T-helper 22 cell (primary cell): ENCODE measurements at places on chromosomes 11 and 22.

DNA sequence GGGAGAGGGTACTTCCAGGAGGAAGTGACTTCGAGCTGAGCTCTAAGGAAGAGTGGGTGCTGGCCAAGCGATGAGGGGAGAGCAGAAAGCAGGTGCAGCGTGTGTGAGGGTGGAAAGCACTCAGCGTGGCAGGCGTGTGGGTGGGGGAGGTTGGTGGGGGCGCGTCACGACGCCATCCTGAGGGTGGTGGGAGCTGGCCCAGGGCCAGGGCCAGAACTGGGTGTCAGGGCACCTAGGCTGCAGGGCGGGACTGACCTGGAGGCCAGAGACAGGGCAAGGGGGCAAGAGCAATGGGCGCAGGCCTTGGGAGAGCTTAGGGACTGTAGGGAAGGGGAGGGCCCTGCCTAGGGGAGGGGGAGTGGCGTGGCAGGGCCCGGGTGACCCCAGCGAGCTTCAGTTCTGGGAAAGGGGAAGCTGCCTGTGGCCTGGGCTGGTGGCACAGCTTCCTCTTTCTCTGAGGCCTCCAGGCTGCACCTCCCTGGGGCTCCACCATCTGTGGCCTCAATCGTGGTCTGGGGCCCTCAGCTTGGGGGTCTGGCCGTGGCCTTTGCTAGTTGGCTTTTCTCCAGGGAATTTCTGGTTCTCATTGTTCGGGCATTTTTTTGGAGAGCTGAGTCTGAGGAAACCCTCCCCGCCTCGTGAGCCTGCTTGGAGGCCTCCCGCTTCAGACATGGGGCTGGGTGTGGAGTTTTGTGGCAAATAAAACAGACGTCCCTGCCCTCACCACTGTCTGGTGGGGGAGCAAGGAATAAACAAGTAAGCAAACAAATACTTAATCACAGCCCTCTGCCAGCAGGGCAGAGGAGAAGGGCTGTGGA is 8.9 kb downstream of the RELT start:
- no peak for DNase-seq

- DNase-seq, result no peak
Measured at GRCh38 chr22:49983148-49984042, 22.8 kb downstream of the PIM3 start.

DNA sequence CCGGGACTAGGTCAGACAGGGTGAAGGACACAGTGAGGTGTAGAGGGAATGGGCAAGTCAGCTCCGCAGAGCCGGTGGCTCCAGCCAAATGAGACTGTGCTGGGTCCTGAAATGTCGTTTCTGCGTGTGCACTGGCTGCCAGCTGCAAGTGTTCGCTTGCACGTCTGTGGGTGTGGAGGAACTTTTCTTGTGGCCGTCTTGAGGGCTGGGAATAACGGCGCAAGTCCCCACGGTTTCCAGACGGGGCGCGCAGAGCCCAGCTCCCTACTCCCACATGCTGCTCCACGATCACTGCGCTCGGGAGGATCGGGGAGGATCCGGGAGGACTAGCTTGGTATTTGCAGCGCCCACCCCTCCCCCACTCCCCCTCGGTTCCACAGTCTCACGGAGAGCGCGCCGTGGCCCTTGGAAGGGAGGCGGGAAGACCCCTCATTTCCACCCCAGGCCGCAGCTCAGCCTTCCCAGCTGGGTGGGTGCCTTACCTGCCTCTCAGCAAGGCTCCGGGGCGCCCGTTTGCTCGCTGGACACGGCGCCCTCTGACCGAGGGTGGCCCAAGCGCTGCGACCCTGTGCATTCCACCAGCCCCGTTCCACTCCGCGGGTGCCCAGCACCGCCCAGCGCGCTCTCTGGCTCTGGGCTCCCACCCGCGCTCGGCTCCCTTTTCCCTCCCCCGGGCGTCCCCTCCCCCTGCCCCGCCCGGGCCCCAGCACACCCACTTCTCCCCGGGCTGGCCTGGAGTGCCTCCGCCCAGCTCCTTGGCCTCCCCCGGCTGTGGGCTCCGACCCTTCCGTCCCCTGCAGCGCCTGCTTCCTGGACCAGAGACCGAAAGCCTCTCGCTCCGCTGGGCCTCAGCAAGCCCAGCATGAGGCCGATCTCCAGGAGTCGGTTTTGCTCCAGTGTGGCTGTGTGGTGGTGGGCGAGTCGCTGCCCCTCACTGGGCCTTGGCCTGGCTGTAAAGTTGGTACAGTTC is at the start of gene KCNE3:
Gene KCNE3, minus strand, starts transcription at position 634 of the 970 bp plus-strand sequence. CDS start 9,986 bp downstream, outside the sequence.
- DNase-seq, result no peak

GRCh38 chr11:126194121-126194543 is 17.3 kb downstream of the RPUSD4 start:
- DNase-seq, result no peak

GRCh38 chr11:72587696-72588095 is 86.5 kb downstream of the PDE2A start:
- no peak for DNase-seq

GRCh38 chr11:73969991-73970800 is 12.4 kb downstream of the UCP2 start:
- no peak for DNase-seq

GRCh38 chr22:23289851-23290724 is 109.8 kb downstream of the BCR start:
- DNase-seq, result peak; percentile 25

- no peak for DNase-seq
Measured at GRCh38 chr11:125441648-125442410, 54.2 kb downstream of the FEZ1 start.

GRCh38 chr11:112632866-112633505 is 328.2 kb upstream of the NCAM1 start:
- DNase-seq, result no peak

- no peak for DNase-seq
Measured at GRCh38 chr11:5289696-5290095, 12.1 kb downstream of the OR51B4 start.

- peak; percentile 13 for DNase-seq
Measured at GRCh38 chr22:40241200-40241763, 63.6 kb downstream of the TNRC6B start.

GRCh38 chr11:105912666-105913065 is 109.4 kb downstream of the MSANTD4 start:
- no peak for DNase-seq

DNA sequence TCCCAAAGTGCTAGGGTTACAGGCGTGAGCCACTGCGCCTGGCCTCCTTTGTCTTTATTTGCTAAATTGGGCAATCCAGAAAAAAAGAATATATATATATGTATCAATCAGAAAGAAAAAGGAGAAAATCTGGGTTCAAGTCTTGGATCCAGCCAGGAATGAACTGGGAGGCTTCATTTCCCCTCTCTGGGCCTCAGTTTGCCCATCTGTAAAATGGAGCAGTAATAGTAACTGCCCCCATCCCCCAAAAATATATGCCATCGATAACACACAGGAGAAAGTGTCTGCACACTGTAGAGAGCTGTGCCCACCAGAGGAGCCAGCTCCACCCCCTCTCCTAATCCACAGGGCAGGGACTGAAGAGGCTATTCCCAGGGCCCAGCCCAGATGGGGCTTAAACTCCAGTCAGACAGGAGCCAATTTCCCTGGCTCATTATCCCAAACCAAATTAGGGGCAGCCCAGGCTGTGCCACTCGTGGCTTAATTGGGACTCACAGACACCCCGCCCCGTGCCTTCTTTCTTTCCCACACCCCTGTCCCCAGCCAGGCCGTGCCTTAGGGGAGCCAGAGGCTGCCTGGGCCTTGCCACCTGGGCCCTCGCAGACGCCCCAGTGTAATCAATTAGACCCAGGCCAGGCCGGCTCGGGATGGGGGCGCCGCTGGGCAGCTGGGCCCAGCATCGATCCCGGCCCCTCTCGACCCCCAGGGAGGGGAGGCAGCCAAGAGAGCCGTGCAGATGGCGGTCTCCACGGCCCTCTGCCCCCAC is 171.5 kb downstream of the MN1 start:
- no peak for DNase-seq

- DNase-seq, result no peak
Measured at GRCh38 chr11:43853781-43854180, 26.9 kb upstream of the ALKBH3 start.

DNA sequence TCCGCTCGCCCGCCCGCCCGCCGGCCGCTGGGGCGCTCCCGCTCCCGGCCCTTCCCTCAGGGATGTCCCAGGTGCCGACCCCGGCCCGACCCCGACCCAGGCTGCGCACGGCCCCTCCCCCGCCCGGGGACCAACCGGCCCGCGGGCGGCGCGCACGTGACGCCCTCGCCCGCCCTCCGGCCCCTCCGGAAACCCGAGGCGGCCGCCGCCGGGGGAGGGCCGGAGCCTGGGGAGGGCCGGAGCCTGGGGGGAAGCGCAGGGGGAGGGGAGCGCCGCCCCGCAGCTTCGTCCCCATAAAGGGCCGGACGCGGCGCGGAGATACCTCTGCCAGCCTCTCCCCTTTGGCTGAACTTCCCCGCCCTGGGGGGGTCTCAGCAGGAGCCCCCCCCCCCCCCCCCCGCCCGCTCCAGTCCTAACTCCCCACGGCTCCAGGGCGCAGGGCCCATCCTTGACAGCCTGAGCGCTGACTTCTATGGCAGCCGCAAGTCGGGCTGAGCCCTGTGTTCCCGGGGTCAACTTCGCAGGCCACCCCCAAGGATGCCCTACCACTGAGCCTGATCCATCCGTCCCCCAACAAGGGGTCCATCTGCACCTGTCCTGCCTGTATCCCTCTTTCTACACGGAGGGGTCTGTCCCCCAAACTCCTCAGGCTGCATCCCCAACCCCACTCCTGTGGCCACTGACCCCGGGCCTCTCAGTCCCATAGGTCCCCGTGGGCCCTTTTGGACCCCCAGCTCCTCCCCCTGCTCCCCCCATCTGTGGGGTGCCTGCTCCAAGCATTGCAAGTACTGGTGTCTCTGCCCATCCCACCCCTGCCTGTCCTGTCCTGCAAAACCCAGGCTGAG is at the start of gene MAPK12:
Gene MAPK12, minus strand, starts transcription at position 69 of the 845 bp plus-strand sequence. CDS start 174 bp downstream, outside the sequence.
- DNase-seq, result no peak

GRCh38 chr11:72338741-72339140 is 94.8 kb upstream of the PHOX2A start:
- DNase-seq, result no peak

DNA sequence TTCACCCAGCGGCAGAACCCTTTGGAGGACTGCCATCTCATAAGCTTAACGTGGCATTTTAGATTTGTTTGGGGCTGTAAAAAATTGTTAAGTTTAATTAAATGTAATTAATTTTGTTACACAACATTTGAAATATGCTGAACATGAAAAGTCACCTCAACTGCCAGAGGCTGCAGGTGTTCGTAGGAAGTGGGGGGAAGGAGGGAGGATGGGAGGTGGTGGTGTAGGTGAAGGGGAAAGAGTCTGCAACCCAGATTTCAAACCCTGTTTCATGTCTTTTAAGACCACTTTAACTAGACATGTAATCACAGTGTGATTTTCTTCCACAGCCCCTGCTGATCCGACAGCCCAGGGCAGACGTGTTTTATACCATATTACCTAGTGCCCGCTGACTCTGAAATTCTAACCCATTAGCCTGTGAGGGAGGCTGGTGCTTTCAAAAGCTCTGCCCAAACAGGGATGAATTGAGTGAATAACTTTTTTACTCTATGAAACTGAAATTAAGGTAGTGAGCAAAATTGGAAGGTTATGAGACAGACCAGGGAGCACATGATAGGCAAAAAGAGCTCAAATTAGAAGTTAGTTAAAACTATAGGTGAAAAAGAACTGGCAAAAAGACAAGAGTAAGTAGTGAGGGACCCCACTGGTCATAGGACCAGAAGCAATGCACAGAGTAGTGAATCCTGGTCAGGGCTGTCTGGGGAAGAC is 279.8 kb downstream of the DDX10 start:
- no peak for DNase-seq

DNA sequence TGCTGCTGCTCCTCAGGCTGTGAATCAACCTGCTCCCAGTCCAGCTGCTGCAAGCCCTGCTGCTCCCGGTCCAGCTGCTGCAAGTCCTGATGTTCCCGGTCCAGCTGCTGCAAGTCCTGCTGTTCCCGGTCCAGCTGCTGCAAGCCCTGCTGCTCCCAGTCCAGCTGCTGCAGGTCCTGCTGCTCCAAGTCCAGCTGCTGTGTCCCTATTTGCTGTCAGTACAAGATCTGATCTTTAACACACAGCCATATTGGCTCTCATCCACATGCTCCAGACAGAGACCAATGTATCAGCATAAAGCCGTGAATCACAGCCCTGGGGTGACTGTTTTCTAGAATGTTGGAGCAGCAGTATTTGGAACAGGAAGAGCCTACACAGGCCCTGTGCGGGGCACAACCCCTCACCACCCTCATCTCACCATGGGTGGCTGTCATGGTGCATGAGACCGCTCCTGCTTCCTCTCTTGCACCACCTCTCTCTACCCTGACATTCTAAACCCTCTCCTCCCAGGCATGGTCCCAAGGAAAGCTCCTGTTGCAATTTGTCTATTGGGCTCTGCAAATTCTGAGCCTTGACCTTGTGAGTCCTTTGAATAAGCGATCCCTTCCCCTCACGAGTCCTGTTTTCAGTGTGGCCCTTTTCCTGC is 3.5 kb downstream of the KRTAP5-10 start:
- DNase-seq, result no peak

- no peak for DNase-seq
Measured at GRCh38 chr11:16933756-16934603, 80.2 kb downstream of the PLEKHA7 start.

- DNase-seq, result no peak
Measured at GRCh38 chr11:57321388-57322255, 3.1 kb downstream of the TNKS1BP1 start.

GRCh38 chr11:100857236-100858005 is 170.3 kb downstream of the ARHGAP42 start:
- no peak for DNase-seq

- no peak for DNase-seq
Measured at GRCh38 chr11:126415128-126415527, 59.6 kb downstream of the ST3GAL4 start.

DNA sequence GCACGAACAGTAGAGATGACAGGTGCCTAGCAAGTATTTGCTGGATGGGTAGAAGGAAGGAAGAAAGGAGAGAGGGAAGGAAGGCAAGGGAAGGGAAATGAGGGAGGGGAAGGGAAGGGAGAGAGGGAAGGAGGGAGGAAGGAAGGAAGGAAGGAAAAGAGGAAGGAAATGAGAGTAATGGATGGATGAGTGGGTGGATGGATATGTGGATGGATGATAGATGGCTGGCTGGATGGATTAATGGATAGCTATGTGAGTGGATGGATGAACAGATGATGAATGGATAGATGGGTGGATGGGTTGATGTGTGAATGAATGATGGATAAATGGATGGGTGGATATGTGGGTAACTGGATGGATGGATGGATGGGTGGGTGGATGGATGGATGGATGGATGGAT is 125.9 kb upstream of the FGF3 start:
- no peak for DNase-seq

DNA sequence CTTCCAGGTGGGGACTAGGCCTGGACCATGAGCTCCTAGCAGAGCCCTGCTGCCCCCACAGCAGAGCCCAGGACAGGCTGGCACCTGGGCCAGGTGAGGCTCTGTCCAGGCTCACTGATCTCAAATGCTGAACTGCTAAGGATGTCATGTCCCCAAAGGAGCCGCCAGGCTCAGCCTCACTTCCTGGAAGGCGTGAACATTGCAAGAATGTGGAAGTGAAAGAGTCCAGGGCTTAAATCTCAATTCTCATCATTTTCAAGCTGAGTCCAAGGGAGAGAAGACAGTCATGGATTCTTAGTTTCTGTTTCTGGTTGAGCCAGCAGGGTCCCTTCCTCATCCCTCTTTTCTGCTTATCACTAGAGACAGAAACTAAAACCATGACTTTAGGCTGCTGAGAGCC is 5.0 kb downstream of the ASCL2 start:
- DNase-seq, result no peak

GRCh38 chr11:70372076-70372475 is 26.3 kb upstream of the CTTN start:
- DNase-seq, result no peak

- DNase-seq, result no peak
Measured at GRCh38 chr11:79173615-79174014, 267.2 kb downstream of the TENM4 start.

- no peak for DNase-seq
Measured at GRCh38 chr11:31641477-31642062, 132.0 kb downstream of the ELP4 start.

- DNase-seq, result no peak
Measured at GRCh38 chr22:20076627-20077172, 3.3 kb upstream of the DGCR8 start.
